Endothelial cell of umbilical vein (primary cell): ENCODE measurements at places on chromosomes 2 and 18. TPM values are rescaled to one million over a fixed set of nuclear protein-coding genes. Genes with fewer than 3 reads are reported as not detected.

- peak; percentile 26 for DNase-seq
Observed at GRCh38 chr2:158781353-158781961, 13.7 kb upstream of the DAPL1 start.

GRCh38 chr2:208013285-208014178 is 11.8 kb downstream of the PLEKHM3 start:
- DNase-seq = peak; percentile 60

DNA sequence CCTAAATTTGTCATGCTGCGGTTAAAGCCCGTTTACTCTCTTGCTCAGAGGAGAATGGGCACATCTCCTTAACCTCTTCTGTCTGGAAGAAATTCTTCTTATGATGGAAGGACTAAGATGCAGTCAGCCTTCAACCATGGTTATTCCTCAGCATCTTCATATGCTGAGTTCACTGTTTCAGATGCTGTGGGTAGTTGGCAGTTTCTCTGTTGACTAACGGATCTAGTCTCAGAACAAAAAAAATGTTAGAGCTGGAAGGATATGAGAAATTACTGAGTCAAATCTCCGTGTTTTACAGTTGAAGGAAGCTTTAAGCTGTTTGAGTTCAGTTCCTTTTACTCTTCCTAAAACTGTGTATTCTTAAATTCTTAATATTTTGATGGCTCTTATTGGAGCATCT is 43.6 kb upstream of the PGAP1 start:
- DNase-seq = peak; percentile 33

- no peak for DNase-seq
Observed at GRCh38 chr2:54336977-54337255, 80.9 kb upstream of the TSPYL6 start.

- DNase-seq = no peak
Observed at GRCh38 chr2:127165539-127165935, 54.6 kb downstream of the CYP27C1 start.

GRCh38 chr2:21381421-21381820 is 257.7 kb downstream of the TDRD15 start:
- no peak for DNase-seq

DNA sequence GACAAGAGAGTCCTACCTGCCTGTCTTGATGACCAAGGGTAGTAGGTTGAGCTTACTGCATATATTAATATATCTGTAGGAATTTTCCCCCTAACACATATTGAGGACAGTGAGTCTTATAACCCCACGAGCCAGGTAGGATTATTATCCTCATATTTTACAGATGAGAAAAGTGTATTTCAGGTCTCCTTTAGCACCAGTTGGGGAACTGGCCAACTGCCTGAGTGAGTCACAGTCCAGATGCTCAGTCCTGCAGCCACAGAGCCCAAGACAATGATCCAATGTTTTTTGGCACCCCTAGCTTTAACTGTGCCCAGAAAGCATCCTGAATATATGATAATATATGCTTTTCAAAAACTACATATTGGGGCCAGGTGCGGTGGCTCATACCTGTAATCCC is 30.8 kb upstream of the GLS start:
- peak; percentile 61 for DNase-seq

RAX gene
- not detected in 2 replicates for total RNA-seq

FAM228A gene
- 1.00 TPM in 1 of 2 replicates, not detected in the other for total RNA-seq
